Tibial artery (tissue), 4 donors: ENCODE measurements at places on chromosomes 12 and 14.

- peak; percentile 78 for DNase-seq
Observed at GRCh38 chr14:58239244-58240195, 5.1 kb upstream of the PSMA3 start.

DNA sequence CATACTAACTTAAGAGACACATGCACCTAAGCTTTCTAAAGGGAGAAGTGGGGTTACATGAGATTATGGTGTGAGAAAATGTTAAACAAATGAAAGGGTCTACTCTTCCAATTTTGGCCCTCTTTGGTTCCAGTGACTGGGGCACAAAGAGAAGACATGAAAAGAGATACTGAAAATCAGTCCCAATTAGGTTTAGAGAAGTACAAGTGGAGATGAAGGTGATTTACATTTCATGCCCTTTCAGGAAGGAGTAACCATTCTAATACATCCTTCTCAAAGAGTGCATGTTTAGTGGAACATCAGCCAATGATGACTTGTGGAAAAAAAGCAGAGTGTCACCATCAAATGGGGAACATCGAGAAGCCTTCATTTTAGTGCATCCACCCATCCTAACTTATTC, 14.4 kb downstream of the MGP start:
- no peak for DNase-seq

- DNase-seq, result peak; percentile 55
Observed at GRCh38 chr12:54126029-54126695, 62.6 kb downstream of the SMUG1 start.

- no peak for DNase-seq
Observed at GRCh38 chr12:52313926-52314325, 7.3 kb downstream of the KRT83 start.

- no peak for DNase-seq
Observed at GRCh38 chr12:103697971-103698751, 111.1 kb downstream of the STAB2 start.

DNA sequence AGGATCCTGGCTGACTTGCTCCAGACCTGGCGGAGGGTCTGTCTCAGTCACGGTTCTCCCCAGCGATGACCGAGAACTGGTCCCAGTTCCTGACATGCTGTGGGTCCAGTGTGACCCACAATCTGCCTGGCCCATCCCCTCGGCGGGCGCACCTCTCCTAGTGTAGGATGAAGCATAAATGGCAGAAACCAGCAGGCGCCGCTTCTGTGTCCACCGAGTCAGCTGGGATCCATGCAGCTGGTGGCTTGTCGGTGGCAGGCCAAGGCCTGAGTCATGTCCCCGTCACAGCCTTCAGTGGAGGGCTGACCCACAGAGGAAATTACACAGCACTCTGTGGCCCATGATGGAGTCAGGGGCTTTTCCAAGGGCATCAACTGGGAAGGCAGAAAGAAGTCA, 38.5 kb downstream of the NFKBIA start:
- DNase-seq, result no peak

DNA sequence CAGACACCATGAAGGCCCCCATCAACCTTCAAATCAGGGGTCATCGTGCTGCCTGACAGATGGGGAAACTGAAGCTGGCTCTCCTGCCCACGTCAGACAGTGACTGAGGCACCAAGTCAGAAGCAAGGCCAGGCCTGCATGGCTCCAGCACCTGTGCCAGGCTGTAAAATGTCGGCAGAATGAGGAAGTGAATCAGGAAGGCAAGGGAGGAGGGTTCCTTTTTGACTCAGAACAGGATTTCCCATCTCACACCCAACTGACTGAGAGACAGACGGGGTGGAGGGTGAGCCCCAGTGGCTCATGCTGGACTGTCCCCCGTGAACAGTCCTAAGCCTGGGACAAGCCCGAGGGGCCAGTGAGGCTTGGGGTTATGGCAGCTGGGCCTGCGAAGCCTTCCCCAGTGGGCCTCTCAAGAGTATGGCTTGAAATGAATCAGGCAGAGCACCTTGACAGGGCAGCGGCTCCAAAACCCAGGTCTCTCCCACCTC, 20.9 kb downstream of the SYNE3 start:
- peak; percentile 22 for DNase-seq

DNA sequence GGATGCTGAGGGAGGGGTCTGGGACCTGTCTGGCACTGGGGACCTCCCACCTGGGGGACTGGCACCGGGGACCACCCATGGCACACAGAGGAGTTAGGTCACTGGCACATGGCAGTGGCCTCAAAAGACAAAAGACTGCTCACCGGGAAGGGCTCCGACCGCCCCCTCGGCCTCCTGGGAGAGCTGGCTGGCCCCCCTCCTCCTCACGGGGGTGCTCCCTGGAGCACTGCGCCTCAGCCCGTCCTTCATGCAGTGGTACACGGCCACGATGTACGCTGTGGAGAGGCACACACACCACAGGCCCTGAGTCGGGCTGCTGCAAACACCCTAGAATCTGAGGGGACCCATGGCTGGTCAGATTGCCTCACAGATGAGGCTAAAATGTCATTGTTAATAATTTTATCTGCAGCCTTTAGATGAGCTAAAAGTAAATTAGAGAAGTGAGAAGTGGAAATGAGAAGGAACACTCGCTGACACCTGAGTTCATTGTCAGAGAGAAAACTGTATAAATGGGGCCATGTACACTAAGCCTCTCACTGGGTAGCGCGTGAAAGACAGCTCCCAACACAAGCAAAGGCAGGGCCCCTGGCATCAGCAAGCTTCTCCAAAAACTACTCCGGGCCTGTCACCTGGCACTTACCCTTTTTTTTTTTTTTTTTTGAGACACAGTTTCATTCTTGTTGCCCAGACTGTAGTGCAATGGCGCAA, 14.1 kb downstream of the P2RX2 start:
- DNase-seq, result no peak

DNA sequence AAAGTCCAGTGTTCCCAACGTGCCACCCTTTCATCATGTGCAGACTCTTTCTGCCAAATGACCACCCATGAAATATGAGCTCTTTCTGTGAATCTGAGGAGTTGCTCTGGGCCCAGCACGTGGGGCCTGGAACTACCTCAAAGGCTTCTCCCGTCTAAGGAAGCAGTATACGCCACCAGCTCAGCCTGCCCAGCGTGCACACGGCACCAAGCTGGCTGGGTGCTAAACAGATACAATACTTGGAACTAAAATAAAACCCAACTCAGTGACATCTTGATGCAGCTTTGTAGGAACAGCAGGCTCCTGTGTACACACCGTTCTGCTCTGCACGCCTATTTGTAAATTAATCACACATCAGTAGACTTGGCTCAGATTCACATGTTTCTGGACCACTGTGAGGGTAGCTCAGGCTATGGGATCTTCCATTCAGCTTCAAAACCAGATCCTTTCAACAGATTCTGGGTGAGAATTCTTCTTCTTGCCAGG, 74.8 kb downstream of the ARL6IP4 start:
- DNase-seq, result no peak

DNA sequence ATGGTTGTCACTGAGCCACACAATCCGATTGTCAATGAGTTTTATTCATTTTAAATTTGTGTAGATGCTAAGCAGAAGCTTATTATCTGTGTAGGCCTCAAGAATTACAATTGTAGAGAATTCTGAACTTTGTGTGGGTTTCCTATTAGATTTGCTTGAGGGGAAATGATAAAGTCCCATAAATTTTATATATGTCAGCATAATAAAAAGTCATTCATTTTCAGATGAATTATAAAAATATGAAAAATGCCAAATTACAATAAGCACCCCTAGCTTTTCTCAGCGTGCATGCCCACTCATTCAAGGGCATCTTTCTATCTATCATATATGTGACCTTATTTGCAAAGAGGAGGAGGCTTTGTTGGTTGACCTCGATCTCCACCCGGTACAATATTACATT, 1041.1 kb upstream of the FOXG1 start:
- no peak for DNase-seq
